ENCODE measurements at places on chromosomes 16 and 17.

DNA sequence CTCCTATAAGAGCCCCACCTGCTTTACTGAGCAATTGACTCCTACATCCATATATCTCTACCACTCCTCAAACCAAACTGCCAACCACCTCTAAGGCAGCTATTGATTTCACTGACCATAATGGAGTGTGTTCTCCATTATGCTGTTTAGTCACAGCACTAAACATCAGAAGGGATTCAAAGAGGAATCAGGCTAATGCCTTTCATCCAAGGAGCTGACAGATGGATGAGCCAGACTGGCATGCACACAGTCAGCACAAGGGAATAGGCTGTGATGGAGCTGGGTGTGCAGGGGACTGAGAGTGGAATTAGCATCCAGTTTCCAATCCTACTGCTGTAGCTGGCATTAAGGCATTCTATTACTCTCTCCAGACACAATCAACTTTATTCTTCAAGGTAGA is 88.7 kb upstream of the CCL2 start:
- DNase-seq, result no peak

- DNase-seq, result no peak
Observed at GRCh38 chr17:63331301-63332061, 114.6 kb downstream of the CYB561 start.

GRCh38 chr17:17685775-17686291 is 4.6 kb downstream of the RAI1 start:
- no peak for DNase-seq

GRCh38 chr16:72921620-72922019 is 126.3 kb downstream of the ZFHX3 start:
- peak; percentile 15 for DNase-seq

DNA sequence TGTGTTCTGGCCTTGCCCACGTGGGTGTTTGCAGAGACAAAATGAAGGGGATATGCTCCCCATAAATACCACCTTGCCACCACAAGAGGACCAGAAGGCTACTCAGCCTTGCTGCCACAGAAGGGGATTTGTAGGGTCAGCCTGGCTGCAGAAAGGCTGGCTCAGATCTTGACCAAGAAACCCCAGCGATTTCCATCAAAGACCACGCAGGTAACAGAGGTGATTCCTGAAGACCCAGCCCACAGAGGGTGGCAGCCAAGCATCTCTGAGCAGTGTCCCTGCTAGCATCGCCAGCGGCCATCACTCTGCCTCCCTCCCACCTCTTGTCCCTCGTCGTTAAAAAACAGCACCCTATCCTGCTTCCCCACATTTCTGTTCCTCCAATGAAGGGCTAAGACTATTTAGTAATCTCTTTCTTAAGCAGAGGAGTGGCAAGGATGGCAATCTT is 54.9 kb downstream of the BEAN1 start:
- DNase-seq, result no peak

GRCh38 chr16:87240211-87241136 is 76.7 kb downstream of the C16orf95 start:
- no peak for DNase-seq

DNA sequence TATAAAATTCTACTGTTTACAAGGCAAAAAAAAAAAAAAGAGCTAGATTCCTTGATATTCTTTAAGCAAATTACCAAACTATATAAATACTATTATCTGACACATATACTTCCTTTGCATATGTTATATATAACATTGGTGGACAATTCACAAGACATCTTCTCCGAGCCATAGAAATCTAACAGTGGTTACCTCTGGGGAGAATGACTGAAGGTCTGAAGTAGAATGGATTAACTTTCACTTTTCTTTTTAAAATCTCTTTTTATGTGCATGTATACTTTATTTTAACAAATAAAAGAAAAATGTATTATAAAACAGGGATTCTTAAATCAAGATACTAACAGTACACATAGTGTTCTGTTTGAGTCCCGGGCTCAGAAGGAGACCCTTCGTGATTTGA is 131.0 kb downstream of the MRTFB start:
- DNase-seq, result no peak

DNA sequence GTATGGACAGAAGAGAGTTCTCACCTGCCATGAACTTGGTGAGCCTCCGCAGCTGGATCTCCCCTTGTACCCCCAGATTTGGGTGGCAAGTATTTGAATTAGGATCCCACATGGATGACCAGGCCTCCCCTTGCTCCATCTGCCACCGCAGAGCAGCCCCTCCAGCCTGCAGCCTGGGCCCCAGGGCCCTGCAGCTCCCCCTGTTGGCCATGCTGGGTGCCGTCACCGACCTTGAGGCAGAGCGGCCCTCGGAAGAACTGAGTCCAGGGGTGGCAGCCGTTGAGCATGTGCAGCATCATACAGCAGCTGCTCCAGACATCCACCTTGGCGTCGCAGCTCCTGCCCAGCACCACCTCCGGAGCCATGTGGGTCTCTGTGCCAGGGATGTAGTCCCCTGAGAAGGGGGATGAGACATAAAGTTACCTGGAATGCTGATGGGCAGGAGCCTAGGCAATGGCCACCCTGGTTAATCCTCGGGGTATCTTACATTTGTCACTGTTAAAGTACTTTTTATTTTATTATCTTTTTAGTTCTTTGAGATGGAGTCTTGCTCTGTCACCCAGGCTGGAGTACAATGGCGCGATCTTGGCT is 9.0 kb upstream of the SPATA32 start:
- no peak for DNase-seq

- no peak for DNase-seq
Observed at GRCh38 chr16:85984231-85984880, 85.4 kb downstream of the IRF8 start.

DNA sequence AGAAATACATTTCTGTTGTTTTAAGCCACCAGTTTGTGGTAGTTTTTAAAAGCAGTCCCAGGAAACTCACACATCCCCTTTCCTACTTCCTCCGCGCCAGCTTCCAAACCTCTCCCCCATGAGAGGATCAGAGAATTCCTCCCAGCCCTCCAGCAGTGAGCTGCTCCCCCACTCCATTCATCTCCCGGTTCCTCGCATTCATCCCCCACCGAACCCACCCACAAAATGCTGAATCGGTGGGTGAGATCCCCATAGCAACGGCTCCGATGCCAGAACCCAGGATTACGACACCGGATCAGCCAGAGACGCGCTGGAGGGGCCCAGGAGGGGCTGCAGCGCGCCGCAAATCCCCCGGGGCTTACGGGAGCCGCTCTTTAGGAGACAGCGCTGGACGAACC is 251.4 kb upstream of the RPL38 start:
- DNase-seq, result peak; percentile 23

DNA sequence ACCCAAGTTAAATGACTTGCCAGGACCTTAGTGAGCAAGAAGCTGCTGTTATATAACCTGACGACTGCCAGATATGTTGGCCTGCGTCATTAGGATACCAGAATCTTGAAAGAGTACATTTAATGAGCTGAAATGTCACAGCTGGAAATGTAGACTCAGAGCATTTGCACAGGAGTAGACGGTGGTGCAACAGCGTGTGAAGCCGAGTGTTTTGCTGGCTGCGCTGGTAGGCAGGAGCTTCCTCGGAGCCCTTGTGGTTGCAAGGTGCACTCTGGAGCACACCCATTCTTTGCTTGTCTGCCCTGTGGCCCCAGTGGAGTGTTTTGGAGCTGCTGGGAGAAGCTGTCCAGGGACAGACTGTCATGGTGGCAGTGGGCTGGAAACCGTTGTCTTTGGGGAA is 79.3 kb downstream of the BANP start:
- no peak for DNase-seq

DNA sequence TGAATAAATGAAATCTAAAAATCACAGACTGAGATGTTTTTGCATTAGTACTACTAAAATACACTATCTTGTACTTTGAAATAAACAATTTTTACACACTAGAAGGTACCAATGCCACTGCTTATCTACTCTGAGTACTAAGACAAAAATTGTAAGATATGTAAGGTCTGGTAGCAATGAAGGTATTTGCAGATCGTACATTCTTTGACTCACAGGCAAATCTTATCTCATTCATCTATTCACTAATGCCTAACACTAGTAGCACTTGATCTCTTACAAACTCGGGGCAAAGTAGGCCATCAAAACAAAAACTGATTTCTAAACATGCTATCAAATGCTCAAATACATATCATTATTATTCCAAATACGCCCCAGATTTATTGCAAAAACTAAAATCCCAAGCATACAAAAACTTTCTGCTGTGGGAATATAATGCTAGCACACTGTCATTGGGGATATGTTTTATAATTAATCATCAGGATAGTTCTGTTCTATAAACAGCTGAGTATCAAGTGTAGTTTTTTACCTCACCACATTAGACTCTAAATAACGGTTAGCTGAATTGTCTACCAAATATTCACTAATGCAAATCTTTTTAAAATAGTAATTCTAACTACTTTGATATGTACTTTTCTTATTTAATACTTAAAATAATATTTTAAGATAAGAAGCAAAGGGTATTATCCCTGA is 68.0 kb downstream of the MED13 start:
- no peak for DNase-seq

- peak; percentile 73 for DNase-seq
Observed at GRCh38 chr17:43778337-43779144, at the start of gene DUSP3. DUSP3 (minus strand) TSS chr17:43778977; CDS start chr17:43778924, 53 bp downstream.

- DNase-seq, result peak; percentile 16
Observed at GRCh38 chr17:79970576-79971068, 65.0 kb downstream of the TBC1D16 start.

GRCh38 chr17:29219378-29220047 is 27.1 kb upstream of the CRYBA1 start:
- no peak for DNase-seq

DNA sequence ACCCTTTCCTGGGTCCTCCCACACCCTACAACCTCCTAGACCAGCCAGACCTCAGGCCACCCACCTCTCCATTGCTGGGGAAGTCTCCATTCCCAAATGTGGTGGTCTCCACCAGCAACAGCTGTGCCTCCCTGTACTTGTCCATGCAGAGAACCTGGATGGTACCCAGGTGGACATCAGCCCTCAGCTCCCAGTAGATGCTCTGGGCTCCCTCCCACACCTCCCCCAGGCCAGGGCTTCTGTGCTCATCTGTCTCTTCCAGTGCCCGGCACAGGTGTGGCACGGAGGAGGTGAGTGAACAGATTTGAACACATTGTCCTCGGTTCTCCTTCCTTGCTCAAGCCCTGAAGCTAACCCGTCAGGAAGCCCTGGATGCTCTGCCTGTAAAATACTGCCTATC is 34.6 kb downstream of the LGALS9 start:
- no peak for DNase-seq

DNA sequence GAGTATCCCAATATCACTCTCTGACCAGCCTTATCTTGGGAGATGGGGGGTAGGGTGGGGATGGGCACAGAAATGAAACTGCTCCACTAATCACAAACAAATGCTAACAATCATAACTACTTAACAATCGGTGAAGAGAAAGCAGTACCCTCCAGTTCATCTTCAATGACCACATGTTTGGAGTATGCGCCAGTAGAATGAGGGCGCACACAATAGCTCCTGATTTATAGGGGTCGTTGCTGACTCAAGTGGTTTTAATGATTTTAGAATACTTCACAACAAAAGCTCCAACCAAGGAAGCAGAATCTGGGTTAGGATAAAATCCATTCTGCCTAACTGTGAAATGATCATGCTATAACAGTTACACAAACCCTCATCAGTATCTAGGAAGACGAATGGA is 184.4 kb downstream of the AATF start:
- DNase-seq, result no peak

DNA sequence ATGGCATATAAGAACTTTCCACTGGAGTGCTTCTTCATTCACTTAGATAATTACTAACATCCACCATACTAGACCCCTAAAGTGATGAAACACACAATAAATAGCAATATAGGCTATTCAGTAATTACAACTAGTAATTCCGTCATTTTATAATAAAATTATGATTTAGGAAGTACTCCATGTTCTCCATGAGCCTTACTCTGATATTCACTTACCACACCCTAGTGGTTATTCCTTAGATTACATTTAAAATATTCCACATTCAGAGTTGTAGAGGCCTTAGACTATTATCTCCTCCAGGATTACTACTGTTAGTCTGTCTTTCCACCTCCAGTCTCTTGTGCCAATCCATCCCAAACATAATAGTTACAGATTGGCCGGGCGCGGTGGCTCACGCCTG is 62.4 kb downstream of the STH start:
- no peak for DNase-seq

DNA sequence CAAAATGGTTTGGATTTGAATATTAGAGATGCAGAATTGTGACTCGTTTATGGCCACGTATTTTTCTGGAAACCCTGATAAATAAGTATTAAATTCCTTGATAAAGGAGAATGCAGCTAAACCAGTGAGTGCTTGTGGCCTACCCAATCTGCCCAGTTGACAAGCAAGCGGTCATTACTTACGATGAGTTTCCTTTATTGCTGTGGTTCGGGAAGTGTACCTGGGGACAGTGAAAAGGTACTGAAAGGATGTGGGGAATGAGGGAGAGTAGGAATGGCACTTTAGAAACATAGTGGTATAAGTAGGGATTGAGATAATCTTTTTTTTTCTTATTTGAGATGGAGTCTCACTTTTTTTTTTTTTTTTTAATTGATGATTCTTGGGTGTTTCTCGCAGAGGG is 33.8 kb downstream of the RBBP6 start:
- no peak for DNase-seq

DNA sequence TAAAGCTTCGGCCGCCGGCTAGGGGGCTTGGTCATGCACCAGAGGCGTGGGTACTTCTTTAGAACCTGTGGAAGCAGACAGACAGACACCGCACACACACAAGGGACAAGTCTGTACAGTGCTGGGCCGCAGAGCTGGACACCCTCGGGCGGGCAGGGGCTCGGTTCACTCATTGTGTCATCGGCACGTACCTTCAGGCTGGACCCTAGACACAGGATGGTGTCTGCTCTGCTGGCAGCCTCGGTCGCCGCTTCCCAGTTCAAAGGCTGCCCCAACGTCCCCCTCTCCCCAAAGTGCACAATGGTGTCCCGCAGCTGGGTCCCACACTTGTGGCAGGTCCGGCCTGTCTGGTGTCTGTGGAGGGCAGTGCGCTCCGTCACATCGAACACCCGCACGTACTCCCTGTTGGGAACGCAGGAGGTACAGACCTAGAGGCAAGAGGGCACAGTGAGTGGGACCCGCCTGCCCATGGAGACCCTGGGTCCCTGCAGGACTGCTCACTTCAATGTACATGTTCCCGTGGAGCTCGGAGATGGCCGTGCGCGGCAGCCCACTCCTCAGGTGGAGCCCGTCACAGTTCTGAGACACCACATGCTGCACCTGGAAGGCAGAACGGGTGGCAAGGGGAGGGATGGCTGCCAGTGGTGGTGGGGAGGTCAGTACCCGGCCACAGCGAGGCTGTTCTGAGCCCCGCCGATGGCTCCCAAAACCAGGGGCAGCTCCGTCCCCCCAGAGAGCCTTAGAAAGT is 3.1 kb upstream of the PCYT2 start:
- no peak for DNase-seq
